ENCODE measurements at places on chromosomes 2 and 18.

GRCh38 chr2:127046579-127046978 is 60.4 kb downstream of the BIN1 start:
- DNase-seq: no peak

- no peak for DNase-seq
These were observed 218.2 kb downstream of the ARL4C start for GRCh38 chr2:234278556-234279255.

GRCh38 chr2:112733456-112733855 is 12.6 kb downstream of the NT5DC4 start:
- no peak for DNase-seq

- DNase-seq: no peak
These were observed 96.7 kb downstream of the GAREM1 start for GRCh38 chr18:32373995-32374394.

- no peak for DNase-seq
These were observed 935.8 kb upstream of the SLC39A10 start for GRCh38 chr2:194721227-194721626.

DNA sequence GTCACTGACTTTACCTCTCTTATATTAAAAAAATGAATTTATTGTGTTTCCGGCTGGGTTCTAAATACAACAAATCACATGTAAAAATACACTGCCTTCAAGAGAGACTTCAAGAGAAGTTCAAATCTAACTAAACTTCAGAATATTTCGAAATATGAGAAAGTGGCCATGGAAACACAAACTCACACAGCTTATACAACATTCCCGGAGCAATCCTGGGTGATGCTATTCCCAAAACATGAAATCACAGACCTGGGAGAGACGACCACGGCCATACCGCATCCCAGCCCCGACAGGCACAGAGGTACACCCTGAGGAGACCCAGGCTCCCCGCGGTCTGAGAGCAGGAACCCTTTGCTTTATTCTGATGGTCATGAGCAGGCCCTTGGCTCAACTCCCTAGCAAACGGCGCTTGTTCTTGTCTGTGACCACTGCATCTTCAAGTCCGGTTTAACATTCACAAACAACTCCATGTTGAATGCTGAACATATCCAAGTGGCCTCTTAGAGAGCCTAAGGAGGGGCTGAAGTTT is 185.4 kb upstream of the REV1 start:
- no peak for DNase-seq

GRCh38 chr2:70966681-70967080 is 11.7 kb upstream of the ANKRD53 start:
- DNase-seq: peak; percentile 33

- DNase-seq: no peak
These were observed 15.1 kb downstream of the PHOSPHO2 start for GRCh38 chr2:169709331-169709730.

GRCh38 chr2:46193855-46194254 is 103.4 kb upstream of the EPAS1 start:
- peak; percentile 44 for DNase-seq

GRCh38 chr2:157911246-157911645 is 35.1 kb upstream of the ACVR1 start:
- no peak for DNase-seq

- DNase-seq: no peak
These were observed 36.2 kb downstream of the PNO1 start for GRCh38 chr2:68193787-68194372.

DNA sequence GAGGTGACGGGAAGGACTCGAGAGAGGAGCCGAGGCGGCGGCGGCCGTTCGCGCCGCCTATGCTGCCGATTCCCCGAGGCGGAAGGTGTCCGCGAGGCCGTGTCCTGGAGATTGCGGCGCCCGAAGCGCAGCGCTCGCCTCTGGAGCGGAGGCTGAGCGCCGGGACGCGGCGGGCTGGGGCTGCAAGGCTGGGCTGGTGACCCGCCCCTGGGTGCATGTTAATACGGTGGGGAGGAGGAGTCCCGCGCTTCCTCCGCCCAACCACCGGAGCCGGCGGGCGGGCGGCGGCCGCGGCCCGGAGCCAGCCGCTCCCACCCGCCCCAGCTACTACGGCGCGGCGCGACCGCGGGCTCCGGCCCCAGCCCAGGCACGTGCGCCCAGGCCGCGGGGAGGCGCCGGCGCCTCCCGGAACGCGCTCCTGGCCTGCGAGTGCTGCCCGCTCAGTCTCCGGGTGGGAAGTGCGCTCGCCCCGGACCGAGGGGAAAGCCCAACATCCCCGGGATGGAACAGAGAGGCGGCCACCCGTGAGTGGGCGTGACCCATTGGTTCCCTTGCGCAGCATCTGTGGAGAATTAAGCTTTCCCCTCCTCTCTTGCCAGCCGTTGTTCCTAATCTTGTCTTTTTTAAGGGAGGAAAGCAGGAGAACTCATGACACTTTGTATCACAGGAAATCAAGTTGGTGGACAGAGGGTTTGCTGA is at the start of gene DLGAP1:
Gene DLGAP1, minus strand, starts transcription at position 195 of the 699 bp plus-strand sequence.
- peak; percentile 80 for DNase-seq

DNA sequence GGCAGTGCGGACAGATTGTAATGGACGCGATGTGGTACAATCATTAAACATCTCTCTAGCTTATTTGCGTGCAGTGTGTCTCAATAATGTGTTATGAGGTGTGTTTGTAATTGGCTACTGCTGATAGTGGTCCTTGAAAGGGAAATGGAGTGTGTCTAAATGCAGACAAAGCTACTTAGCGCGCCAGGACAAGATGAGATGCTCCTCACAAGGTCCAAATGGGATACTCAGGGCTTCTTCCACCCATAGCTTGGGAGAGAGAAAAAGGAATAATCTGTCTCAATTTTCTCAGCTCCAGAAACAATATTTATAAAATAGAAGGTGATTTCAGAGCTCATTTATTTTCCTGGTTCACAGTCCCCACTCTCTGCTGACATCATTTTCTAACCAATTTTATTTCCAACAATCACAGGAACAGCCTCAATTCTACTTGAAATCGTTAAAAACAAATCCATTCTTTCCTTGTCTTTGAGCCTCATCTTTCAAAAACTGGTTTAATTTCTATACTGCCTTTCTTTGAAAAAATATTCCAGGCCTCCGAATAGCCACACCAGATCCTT is 28.5 kb downstream of the GALNT14 start:
- DNase-seq: no peak

GRCh38 chr18:13137670-13138419 is 80.7 kb upstream of the LDLRAD4 start:
- DNase-seq: no peak

DNA sequence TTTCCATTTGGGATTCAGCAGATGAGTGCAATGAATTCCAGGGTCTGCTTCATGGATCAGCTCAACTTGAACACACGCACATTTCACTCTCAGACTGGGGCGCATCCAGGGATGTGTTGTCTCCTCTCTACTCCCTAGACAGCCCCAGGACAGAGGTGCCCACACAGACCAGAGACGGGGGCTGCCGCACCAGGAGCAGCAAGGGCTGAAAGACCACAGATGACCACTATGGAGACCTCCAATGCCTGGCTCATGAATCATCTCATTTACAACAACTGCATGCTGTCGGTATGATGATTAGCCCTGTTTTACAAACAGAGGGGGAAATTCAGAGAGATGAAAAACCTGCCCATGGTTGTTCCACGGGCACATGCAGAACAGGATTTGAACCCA is 63.1 kb downstream of the CYP26B1 start:
- DNase-seq: no peak

DNA sequence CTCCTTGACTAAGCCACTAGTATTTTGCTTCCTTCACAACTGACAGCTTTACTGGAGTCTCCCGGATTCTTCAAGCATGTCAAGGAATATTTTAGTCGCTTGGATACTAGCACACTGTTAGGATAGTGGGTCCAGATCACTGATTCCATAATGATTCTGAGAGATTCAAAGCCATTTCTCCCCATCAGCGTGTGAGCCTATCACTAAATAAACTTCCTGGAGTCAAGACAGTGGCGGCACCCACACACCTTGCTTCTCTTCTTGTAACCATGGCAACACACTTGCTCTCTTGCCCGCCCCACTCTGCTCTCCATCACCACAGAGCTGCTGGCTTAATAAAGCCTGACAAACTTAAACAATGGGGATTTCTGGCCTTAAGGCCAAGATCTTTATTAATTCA is 245.1 kb downstream of the LRRTM1 start:
- no peak for DNase-seq

DNA sequence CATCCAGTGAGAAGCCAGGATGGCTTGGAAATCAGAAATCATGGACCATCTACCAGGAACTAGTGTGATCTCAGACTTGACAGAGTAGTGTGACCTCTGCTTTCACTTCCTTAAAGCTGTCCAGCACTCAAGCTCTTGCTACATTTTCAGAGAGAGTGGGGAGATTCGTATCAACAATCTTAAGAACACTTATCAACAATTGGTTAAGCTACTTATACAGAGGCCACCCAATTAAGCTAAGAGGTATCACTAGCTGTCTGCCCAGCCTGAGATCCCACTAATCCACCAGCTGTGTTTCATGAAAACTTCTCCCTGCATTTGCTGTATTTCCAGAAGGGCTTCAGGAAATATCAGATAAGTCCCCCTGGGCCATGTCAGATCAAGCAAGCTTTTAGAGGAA is 4.2 kb downstream of the RPRM start:
- DNase-seq: no peak

GRCh38 chr2:127280693-127281092 is 13.3 kb downstream of the ERCC3 start:
- no peak for DNase-seq

DNA sequence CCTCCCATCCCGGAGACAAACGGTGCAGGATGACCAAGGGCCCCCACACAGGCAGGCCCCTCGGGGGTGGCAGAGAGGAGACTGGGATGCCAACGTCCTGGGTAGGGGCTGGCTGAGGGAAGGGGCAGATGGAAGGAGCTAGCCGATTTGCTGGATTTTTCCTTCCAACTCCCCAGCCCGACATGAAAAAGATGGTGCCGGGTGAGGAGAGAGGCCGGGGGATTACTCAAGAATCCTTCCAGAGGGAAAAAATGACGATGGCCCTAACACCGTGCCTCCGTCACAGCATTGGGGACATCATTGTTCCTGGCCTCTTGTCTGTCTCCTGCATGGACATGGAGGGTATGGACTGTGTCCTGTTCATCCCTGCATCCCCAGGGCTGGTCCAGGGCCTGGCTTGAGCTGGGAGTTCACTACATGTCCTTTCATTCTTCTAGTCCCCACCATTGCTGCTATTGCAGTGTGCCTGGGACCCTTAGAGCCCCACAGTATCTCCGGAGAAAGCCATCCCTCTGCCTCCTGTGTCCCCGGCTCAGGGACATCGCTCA is 217.7 kb downstream of the TNS1 start:
- no peak for DNase-seq

GRCh38 chr18:35029103-35029502 is 12.1 kb upstream of the MAPRE2 start:
- no peak for DNase-seq

GRCh38 chr2:96869822-96870625 is at the start of gene SEMA4C:
SEMA4C (minus strand) TSS chr2:96870080; CDS start chr2:96867886, 2,194 bp downstream.
- DNase-seq: peak; percentile 85

- no peak for DNase-seq
These were observed 194.2 kb upstream of the PKDCC start for GRCh38 chr2:41853427-41854191.

- no peak for DNase-seq
These were observed 273.3 kb downstream of the GBX2 start for GRCh38 chr2:235894839-235895238.

- no peak for DNase-seq
These were observed 1.7 kb upstream of the GCG start for GRCh38 chr2:162153608-162154224.

- DNase-seq: no peak
These were observed 18.9 kb upstream of the PDIA6 start for GRCh38 chr2:10831400-10831985.

GRCh38 chr2:210756855-210757254 is 200.5 kb downstream of the CPS1 start:
- no peak for DNase-seq

DNA sequence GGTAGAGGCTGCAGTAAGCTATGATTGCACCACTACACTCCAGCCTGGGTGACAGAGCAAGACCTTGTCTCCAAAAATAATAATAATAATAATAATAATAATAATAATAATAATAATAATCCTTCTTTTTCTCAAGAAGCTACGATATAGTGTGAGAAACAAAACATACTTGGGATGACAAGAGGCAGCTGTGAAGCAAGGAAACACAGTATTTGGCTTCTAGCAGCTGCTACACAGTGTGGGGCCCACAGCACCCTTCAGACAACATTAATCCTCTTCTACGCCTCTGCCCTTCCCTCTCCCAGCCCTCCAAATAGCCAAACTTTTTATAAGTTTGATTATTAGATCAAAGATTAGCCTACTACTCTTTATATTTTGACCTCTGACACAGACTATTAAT is 62.2 kb downstream of the MYOM1 start:
- DNase-seq: no peak

GRCh38 chr2:95730813-95731212 is 139.0 kb downstream of the TRIM43 start:
- no peak for DNase-seq

- DNase-seq: no peak
These were observed 150.9 kb downstream of the ACTR3 start for GRCh38 chr2:114040826-114041225.

DNA sequence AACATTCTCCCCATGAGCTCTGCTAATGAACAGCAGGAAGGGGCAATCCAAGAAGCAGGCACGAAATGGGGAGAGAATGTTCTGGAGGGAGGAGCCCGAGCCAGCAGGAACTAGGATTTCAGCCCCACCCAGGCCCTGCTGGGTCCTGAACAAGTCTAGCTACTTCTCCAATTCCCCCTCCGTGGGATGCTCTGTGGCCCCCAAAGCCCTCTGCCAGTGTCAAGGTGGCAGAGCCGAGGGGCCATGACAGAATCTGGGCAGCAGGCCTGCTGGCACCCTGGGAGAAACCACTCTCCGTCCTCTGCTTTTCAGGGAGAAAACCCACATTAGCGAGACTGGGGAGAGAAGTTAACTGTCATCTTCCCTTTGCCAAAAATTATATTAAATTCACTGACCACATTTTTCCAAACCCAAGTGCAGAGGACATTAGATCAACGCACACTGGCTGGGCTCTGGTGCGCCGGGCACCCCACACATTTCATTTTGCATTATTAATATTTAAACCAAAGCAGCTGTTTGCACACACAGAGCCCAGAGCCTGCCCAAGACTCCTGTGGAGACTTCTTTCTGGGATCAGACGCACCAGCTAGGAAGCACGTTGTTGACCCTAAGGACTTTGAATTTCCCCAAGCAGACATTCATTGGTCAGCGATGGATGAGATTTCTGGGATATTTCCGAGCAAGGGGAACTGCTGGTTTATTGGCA is 80.2 kb upstream of the PKDCC start:
- DNase-seq: peak; percentile 77

DNA sequence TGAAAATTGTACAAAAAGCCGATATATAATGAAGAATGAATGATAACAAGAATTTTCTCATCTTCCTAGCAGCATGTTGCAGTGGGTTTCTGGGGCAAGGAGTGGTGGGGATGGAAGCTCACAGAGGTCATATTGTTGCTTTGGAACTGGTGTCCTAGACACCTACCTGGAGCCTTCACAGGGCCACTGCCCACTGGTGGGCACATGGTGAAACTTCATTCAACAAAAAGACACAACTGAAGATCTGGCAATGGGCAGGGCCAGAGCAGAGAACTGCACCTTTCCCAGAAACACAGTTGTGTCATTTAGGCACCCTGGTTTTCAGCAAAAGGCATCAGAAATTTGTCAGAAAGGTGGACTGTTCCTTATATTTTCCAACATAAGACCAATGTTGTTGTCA is 115.3 kb downstream of the FHOD3 start:
- no peak for DNase-seq

GRCh38 chr2:42050703-42051542 is 3.1 kb downstream of the PKDCC start:
- DNase-seq: no peak

Measured in left forelimb (tissue), 1 donor.